ENCODE measurements at places on chromosomes 1 and 21.
A peak's percentile ranks its signal among the peaks of the same experiment; 100 is the strongest.

DNA sequence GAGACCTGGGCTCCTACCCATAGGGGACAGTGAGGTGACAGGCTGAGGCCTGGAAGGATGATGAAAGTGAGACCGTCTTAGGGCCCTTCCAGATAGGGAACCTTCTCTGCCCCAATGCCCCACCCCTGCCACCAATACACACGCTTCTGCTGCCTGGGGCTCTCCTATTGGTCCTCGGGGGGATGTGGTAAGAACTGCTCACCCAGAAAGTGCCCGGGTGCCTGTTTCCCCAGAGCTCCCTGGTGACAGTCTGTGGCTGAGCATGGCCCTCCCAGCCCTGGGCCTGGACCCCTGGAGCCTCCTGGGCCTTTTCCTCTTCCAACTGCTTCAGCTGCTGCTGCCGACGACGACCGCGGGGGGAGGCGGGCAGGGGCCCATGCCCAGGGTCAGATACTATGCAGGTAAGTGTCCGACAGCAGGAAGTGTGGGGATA is 948 bp downstream of the SEMA4A start:
- no peak for DNase-seq

GRCh38 chr1:153339802-153340201 is 8.8 kb downstream of the PGLYRP4 start:
- no peak for DNase-seq

- no peak for DNase-seq
Measured at GRCh38 chr21:39796466-39796865, 51.5 kb downstream of the IGSF5 start.

DNA sequence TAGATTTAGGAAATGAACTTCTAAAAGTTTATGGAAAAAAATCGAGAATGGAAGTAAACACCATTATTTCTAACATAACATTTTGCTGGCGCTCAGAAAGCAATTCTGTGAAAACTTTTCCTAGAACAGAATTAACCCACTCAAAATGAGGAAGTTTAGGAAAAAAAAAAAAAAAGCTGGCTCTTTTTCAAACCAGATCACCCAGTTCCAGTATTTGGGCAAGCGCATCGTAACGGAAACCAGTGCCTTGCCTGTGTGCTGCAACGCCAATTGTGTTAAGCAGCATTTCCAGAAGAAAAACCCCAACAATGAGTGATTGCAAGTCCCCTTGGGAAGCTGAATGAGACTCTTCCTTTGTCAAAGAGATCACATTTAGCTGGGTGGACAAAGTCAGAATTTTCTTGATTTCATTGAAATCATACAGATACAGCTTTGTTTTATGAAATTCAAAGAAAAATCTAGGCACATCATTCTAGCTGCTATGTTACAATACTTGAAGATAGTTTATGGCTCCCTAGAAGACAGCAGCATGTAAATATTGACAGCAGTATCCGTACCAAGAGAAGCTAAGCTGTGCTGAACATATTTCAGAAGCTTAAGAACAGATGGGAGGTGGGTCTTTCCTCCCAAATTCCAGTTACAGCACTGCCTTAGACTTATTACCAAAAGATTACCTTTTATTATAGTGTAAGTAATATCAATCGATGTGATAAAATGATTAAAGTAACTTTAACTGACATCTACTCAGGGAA is 113.4 kb downstream of the ERG start:
- DNase-seq, result no peak

- no peak for DNase-seq
Measured at GRCh38 chr1:6483017-6483760, 8.3 kb downstream of the PLEKHG5 start.

DNA sequence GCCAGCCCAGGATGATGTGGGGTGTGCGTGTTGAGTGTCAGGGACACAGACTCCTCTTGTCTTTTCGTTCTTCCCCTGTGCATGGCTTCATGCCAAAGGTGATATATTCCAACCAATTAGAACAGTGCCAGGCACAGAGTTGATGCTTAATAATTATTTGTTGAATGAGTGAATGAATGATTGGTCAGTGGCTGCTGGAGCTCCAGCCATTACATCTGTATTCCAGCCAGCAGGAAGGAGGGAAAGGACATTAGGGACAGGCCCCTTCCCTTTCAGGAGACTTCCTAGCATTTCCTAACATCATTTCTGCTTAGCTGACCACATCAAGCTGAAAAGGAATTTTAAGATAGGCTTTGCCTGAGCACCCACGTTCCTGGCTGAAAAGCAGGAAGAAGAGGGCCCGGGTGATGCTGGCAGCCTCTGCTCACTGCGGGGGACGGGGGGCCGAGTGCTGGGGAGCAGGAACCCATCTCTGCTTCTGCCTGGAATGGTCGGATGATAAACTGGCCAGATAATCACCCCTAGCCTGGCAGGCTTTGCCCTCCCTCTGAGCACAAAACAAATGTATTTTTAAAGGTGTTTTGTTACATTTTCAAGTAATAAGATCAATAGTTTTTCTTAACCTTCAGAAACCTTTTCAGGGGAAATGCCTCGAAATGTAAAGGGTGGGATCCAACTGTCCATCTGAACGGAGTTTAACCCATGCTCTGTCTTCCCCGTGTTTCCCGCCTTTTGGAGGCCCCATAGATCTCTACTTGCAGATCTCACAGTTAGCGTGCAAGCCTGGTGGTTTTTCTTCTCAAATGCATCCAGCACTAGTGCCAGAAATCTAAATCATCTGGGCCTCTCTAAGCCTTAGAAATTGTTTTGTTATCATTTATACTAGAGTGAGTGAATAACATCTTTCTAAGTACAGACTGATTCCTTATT is 39.0 kb downstream of the SLC37A1 start:
- no peak for DNase-seq

DNA sequence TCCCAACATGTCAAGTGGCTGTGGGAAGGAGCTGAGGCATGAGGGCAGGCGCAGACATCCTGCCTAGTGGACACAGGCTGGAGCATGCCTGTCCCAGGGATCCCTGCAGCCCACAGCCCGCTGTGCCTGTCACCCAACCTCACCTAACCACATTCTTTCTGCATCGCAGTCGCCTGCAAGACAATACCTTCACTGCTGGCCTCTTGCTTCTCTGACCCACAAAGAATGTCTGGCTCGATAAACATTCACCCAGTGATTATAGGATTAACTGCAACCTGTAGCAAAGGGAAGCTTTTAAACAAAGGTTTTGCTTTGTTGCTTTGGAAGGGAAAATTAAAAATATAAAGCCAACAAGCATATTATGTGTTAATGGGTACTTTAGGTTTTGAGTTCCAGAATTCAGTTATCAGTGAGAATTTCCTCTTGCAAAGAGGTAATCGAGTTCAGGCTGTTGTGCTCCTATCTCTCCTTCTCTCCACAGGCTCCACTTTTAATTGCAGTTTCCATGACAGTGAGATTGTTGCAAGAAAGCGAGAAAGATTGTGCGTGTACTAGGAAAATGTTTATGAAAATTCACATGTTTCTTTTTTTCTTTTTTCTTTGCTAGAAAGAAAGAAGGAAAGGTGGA is 40.0 kb upstream of the ZNF648 start:
- no peak for DNase-seq

DNA sequence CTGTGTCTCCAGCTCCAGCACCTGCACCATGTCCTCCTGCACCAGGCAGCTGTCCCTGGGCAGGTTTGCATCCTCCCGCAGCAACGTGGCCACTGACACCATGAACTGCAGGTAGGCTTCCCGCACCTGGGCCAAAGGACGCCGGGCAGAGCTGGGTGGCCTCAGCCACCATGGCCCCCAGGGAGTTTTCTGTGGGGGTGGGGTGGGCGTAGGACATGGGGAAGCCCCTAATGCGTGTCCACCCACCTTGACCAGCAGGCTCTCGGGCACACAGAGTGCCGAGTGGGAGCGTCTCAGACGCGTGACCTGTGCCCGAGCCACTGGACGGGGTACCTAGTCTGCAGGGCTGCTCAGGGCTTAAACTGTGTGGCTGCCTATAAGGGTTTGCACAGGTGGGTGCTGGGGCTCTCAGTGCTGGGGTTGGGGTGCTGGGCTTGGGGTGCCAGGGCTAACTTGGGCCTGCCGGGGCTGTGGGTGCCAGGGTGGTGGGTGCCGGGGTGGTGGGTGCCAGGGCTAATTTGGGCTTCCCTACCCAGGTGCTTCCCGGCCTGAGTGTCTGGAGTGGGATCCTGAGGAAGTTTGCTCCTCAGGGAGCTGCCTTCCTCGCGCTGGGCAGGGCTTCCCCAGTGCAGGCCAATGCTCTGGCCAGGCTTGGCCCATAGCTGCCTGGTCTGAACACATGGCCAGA is 17.7 kb downstream of the PRXL2B start:
- DNase-seq, result no peak

GRCh38 chr1:107877745-107878144 is 87.2 kb downstream of the VAV3 start:
- DNase-seq, result no peak

GRCh38 chr1:9482816-9483572 is 56.3 kb upstream of the SLC25A33 start:
- no peak for DNase-seq

GRCh38 chr1:195866781-195867222 is 741.4 kb downstream of the KCNT2 start:
- DNase-seq, result no peak

- DNase-seq, result no peak
Measured at GRCh38 chr1:107934578-107934977, 30.4 kb downstream of the VAV3 start.

GRCh38 chr1:166849135-166849534 is 9.9 kb downstream of the POGK start:
- DNase-seq, result no peak

- DNase-seq, result no peak
Measured at GRCh38 chr1:29179641-29180184, 2.0 kb downstream of the SRSF4 start.

DNA sequence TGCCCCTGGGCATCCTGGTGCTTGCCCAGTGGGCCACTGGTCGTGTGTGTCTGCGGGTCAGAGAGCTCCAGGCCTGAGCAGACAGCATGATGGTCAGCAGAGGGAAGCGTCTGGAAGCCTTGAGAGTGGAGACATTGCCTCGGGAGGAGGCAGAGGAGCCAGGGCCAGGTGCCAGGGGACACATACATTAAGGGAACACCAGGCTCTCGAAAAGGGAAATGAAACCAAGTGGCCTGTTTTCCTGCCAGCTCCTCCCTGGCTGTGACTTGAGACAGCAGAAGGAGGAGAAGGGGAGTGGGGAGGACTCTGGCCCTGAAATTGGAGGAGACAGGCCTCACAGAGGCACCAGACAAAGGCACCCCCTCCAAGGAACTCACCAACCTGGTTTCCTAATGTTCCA is 62.4 kb upstream of the LRP8 start:
- DNase-seq, result no peak

DNA sequence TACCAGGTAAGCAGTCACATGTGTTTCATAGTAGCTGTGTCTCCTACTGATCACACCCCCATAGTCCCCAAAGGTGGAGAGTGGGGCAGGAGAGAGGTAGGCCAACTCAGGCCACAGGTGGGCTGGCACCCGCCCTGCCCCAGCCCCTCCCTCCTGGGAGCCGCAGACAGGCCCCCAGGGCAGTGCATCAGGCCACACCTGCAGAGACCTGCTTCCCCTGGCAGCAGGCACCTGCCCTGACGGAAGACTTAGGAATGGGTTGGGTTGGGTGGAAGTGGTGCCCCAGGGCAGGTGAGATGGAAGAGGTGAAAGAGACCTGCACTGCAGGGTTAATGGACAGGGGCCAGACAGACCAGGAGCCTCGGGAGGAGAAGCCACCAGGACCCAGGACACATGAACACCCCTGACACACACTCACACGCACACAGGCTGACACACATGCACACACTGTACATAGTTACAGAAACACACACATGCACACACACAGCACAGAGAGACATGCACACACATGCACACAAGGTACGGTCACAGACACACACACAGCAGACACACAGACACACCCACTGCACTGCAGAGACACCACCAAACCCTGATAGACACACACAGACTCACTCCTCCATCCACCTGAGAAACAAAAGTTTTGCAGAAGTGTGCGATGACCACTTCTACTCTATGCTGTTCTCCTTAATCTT is 1.7 kb upstream of the COL18A1 start:
- no peak for DNase-seq

DNA sequence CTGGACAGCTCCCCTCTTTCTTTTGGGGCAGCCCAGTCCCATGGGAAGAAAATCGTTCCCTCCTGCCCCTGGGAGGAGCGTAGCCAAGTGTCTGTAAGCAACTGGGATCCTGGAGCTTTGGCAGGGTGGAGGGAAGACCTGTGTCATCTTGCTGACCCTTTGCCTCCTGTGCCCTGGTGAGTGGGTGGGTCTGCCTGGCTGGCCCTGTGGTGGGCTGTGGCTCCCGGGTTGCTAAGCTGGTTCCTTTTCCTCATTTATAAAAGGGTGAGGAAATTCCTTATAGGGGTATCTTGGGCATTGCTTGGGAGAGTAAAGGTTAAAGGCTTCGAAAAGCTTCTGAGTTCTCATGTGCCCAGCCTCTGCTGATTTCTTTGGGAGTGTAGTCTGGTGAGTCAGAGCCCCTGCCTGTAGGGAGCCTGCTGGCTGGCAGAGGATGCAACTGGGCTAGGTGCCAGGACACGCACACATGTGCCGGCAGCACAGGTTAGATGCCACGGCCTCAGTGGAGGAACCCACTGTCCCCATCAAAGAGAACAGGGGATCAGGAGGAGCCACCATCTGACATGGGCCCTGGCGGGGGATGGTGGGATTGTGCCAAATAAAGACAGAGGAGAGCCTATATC is 85.2 kb downstream of the ARHGEF10L start:
- DNase-seq, result no peak

DNA sequence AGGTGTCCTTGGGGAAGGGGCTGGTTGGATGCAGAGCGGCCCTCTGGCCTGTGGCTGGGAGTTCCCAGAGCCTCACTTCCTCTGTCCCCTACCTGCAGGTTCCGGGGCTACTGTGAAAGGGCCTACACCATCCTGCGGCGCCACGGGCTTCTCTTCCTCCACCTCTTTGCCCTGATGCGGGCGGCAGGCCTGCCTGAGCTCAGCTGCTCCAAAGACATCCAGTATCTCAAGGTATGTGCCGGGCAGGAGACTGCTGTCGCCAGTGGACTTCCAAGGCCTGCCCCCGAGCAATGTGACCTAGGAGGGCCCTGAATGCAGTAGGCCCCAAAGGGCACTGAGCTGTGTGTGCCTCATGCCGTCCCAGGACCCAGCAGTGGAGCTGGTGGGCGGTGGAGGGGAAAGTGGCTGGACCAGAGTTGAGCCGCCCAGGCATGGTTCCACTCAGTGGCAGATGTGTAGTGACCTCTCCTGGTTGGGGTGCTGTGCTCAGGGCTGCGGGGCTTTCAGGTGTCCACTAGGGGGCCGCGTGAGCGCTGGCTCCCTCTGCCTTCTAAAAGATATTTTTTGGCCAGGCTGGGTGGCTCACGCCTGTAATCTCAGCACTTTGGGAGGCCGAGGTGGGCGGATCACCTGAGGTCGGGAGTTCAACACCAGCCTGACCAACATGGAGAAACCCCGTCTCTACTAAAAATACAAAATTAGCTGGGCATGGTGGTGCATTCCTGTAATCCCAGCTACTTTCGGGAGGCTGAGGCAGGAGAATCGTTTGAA is 73.4 kb downstream of the PIK3CD start:
- peak; percentile 74 for DNase-seq
